NCI-H748 treated with DMSO at 0.1 percent for 48 hours (cell line): ENCODE measurements at places on chromosomes 7 and 10.

GRCh38 chr10:72098836-72099599 is 10.7 kb upstream of the SPOCK2 start:
- no peak for DNase-seq

GRCh38 chr7:146670532-146670931 is 553.9 kb downstream of the CNTNAP2 start:
- DNase-seq: no peak

DNA sequence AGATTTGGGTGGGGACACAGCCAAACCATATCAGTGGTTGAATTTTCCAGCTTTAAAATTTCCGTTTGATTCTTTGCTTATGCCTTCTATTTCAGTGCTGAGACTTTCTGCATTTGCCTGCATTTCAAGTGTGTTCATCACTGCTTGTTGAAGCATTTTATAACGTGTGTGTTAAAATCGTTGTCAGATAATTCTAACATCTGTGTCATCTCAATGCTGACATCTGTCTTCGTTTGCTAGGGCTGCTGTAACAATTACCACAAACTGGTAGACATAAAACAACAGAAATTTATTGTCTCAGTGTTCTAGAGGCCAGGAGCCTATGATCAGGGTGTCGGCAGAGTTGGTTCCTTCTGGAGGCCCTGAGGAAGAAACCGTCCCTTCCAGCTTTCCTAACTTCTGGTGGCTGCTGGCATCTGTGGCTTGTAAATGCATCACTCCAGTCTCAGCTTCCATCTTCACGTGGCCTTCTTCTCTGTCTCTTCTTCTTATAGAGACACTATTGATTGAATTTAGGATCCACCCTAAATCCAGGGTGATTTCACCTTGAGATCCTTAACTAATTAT is 71.1 kb upstream of the SDK1 start:
- no peak for DNase-seq

- no peak for DNase-seq
These were observed 159.1 kb downstream of the BAMBI start for GRCh38 chr10:28836435-28836743.

DNA sequence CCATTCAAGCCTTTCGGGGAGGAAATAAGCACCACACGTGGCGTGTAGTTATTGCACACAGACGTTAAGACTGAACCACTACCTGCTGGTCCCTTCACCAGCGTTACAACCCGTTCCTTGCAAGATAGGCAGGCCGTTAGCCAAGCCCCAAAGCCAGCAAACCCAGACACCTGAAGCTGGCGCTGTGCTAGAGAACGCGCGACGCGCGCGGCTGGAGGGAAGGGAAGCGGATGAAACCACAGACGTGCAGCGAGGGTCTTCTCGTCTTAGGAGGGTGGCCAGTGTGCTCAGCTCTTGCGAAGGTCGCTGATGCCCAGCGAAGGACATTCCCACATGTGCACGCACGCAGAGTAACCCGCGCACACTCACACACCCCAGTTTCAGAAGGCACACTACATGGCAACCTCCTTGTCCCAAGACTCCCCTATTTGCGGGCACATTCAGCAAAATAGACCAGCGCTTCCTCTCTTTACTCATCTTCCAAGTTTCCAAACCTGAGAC is 980 bp downstream of the TMEM26 start:
- no peak for DNase-seq

- no peak for DNase-seq
These were observed 219.7 kb upstream of the PPP2R2D start for GRCh38 chr10:131681122-131681521.

DNA sequence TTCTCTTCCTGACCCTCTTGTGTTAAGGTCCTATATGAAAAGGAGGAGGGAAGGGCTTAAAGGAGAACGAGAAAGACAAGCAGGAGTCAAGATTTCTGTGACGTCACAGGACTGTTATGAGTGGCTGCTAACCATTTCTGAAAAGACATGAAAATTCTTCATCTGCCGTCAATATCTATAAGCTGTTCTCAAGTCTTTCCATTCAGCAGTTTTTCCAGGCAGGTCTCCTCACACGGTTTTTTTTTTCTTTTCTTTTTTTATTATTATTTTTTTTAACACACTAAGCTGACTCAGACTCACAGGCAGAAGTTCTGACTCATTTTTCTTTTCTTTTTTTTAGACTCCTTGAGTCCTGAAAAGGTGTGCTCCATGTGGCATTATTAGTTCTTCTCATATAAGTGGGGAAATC is 72.0 kb downstream of the DGKI start:
- DNase-seq: no peak

DNA sequence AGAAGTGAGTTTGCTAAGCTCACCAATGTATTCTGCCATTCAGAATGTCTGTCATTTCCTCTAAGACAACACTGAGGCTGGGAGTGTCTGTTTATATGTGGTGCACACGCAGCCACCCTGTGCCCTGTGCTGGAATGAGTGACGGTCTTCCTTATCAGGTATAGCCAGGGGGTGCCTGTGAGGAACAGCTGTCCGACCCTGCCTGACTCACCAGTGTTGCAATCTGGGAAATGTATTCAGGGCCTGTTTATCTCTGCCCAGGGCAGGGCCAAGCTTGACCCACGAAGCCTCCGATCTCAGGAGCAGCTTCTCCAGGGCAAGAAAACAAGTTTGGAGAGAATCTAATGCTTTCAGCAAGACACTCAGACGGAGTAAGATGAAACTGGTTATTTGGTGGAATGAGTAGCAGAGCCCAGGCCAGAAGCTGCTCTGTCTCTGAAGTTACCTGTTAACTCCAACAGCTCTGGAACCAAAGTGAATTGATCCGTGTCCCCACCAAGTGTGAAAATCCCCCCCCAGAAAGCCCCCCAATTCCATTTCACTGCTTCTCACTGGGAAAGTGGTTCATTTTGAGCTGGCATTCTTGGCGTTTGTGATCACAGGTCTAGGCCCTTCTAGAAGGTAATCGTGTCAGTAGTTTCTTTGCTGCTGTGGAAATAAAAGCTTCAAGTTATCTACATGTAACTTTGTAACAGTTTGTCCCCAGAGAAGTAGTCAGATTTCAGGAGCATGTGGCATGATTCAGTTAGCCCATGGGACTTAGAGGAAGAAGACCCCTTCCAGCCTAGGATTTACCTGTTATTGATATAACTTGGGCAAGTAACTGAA is 6.1 kb upstream of the UBE2H start:
- DNase-seq: no peak

GRCh38 chr10:118710487-118710886 is 44.3 kb downstream of the CACUL1 start:
- no peak for DNase-seq

DNA sequence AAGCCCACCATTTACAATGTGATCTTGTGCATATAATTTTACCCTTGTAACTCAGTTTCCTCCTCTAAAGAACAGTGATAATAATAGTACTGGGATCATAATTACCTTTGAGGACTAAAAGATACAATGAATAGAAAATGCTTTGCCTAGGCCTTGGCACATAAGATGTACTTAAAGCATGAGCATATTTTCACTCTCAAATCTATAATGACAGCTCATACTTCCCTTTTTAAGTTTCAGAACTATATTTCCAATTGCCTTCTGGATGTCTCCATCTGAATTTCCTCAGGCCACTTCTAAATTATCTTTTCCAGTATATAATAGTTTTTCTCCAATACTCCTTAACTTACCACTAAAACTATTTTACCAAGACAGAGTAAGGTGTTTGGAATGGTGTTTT is 13.3 kb upstream of the ITGB8 start:
- no peak for DNase-seq
